ENCODE measurements at places on chromosomes 2 and 18.

DNA sequence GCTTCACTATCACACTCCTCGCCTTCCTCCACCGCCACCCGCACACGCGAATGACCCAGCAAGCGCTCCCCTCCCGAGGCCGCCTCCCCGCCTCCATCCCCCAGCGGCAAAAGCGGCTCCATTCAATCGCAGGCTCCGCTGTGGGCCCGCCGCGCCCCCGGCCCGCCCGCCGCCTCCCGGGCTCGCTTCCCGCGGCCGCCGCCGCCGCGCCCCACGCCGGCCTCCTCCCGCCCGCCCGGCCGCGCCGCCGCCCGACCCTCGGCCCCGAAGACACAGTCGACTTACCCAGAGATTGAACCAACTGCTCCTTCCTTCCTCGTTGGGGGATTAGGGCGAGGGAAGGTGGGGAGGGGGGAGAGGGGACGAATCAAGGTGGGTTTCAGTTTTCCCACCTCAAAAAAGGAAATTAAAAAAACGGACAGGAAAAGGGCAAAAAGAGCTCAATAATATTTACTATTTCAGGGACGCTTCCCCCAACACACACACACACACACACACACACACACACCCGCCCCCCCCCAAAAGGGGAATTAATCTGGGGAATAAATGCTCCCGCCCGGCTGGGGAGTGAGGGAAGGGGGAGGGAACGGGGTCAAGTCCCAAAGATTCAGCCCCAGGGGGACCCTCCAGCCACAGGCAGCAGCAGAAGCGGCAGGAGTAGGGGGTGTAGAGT is 743 bp downstream of the XPO1 start:
- no peak for DNase-seq

GRCh38 chr2:44768438-44769236 is 172.9 kb upstream of the SIX3 start:
- no peak for DNase-seq

DNA sequence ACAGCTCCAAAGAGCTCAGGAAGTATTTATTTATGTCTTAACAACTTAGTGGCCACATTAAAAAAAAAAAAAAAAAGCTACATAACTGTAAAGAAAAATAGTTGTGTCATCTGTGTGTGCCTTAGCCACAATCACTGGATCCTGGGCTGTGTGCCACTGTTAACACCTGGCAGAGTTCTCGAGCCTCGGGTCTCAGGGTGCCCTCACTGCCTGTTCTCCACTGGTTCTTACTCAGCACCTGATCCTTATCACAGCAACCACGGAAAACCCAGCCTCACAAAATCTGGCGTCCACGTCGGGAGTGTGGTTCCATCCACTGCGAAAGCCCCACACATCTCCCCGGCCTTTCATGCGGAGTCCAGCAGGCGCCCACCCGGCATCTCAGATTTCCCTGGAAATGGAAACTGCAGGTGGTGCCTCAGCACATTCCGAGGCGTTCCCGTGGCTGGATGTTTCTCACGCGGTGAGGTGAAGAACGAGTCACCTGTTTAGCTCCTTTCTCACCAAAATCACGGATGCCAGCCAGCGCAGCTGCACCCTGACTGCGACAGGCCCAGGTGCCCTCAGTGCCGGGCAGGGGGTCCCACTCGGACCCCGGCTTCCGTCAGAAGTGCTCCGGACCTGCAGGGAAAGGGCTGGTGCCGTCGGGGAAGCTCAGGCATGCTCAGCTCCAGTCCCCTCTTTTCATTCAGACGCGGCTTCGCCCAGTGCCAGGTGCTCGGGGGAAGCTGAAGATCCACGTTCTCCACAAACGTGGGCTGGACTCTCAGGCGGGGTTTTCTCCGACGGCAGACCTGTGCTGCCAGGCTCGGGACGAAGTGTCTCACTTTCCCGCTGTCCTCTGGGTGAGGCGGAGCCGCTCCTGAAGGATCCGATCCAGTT is 198.7 kb upstream of the SALL3 start:
- DNase-seq, result no peak

DNA sequence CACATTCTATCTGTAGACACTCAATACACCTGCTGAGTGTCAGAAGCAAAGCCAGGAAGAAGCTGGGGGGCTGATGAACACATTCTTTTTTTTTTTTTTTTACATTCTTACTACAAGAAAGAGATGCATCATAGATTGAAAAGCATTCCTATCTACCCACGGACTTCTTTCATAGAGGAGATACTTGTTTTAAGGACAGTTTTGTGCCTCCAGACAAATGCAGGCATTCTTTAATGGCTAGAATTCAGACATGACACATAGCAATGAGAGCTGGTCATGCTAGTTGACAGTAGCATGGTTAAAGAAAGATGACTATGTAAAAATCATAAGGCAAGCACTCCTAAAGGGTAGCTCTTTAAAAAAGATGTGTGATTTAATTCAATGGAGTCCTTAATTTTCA is 110.2 kb downstream of the EPHA4 start:
- no peak for DNase-seq

GRCh38 chr2:111898703-111899514 is 502 bp downstream of the MERTK start:
- no peak for DNase-seq

DNA sequence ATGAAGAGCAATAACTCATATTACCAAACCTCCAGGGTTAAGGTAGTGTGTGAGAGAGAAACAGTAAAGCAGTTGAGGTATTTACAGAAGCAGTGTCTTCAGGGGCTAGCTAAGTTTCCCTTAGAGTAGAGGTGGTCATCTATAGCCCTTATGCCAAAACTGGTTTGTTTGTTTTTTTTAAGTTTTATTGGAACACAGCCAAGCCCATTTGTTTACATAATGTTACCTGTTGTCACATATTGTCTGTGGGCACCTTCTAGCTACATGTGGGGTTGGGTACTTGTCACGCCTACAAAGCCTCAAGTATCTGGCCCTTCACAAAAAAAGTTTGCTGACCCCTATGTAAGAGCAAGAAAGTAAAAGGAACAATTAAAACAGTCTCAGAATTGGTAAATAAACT is 39.4 kb downstream of the ACTR2 start:
- DNase-seq, result no peak

- no peak for DNase-seq
Observed at GRCh38 chr2:178927173-178927572, 120.0 kb upstream of the TTN start.

DNA sequence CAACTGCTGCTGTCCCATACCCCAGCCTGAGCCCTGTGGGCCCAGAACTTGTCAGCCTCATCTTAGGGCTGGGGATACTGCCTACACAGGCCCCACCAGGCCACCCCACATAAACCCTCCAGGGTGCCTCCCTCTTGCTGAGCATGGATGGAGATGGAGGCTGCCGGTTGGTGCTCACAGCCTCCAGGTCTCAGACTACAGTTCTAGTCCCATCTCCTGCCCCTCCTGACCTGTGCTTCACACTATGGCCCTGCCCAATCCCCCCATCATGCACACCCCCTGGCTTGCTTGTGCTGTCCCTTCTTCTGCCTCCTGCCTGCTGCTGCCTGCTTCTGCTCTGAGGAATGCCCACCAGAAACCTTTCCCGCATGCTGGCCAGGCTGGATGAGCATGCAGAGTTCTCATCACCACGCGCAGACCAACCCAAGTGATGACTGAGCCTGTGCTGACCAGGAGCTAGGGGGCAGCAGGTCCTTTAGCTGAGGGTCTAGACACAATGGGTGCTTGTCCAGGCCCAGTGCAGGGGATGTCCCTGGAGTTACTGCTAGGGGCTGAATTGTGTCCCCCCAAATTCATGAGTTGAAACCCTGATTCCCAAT is 138.4 kb upstream of the HS6ST1 start:
- DNase-seq, result no peak

- no peak for DNase-seq
Observed at GRCh38 chr2:97967216-97967592, 28.5 kb downstream of the TMEM131 start.

DNA sequence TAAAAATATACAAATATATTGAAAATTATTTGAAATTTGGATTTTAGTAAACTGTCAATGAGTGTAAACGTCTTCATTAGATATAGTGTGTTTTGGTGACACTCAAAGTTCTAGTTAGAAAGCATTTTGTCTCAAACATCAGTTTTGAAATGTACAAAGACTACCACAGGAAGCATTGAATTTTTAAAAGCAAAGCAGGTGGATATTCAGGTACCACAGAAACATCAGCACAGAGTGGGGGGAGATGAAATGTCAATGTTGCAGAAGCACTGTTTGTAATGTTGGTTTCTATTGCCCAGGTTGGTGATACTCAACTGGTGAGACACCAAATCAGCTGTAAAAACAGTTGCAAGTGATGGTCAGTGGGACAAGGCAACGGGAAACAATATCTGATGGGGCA is 136.5 kb upstream of the ITGA4 start:
- no peak for DNase-seq

DNA sequence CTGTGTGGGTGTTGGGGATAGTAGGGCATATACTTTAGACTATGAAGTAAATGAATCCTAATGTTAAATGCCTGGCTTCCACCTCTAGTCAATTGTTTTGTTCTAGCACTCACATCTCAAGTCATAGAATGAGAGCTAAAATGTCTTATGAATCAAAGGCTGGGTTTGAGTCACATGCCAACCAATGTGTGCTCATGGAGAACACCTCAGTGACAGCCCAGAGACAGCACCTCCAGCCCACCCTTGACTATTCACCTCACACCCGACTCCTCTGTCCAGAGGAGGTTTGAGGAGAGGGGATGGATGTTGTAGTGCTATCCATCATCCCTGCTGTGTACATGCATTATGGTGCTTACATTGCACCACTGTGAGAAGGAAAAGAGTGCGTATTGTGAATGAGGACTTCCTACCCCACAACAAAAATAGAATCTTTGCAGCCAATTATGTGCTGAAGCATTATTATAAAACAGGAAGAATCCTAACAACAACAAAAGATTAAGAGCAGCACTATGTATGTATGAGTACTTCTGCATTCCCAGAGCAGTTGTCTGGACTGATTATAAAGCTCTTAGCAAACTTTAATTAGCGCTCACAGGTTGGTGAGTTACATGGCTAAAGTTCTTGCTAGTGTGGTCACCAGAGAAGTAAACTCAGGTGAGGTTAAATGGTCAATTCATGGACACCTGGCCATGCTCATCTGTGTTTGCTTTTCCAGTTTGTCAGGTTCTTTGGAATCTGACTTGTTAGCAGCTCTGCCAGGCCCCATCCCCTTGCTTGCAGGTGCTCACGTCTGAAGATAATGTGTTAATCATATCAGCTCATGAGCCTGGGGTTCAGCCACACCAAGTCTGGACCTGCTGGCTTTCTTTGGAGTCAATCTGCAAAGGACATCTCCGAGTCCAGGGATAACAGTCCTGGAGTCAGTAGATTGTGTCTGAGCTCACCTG is 55.3 kb upstream of the NABP1 start:
- DNase-seq, result no peak

GRCh38 chr18:59033974-59034373 is 105.7 kb upstream of the SEC11C start:
- DNase-seq, result no peak

- DNase-seq, result no peak
Observed at GRCh38 chr2:234495251-234496054, 1.4 kb downstream of the ARL4C start.
